ENCODE measurements at places on chromosomes 3 and 15.

DNA sequence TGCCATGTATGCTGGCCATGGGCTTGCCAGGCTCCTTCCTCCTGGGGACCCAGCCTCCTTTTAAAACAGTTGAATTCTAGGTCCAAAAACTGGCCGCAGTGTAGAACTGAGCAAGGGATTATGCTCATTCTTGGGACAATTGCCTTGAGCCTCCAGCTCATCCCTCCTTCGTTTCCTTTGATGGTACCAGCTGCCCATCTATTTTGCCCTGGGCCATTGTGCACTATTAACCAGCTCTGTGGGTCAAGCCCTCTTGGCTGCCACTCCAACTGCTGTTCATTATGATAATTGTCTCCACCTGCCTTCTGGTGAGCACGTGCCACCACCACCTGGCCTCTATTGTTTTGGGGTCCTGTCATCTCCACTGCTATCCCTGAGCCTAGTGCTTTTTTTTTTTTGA, 75.8 kb upstream of the SYN2 start:
- DNase-seq: no peak

GRCh38 chr3:98705694-98706093, 57.4 kb upstream of the ST3GAL6 start:
- no peak for DNase-seq

DNA sequence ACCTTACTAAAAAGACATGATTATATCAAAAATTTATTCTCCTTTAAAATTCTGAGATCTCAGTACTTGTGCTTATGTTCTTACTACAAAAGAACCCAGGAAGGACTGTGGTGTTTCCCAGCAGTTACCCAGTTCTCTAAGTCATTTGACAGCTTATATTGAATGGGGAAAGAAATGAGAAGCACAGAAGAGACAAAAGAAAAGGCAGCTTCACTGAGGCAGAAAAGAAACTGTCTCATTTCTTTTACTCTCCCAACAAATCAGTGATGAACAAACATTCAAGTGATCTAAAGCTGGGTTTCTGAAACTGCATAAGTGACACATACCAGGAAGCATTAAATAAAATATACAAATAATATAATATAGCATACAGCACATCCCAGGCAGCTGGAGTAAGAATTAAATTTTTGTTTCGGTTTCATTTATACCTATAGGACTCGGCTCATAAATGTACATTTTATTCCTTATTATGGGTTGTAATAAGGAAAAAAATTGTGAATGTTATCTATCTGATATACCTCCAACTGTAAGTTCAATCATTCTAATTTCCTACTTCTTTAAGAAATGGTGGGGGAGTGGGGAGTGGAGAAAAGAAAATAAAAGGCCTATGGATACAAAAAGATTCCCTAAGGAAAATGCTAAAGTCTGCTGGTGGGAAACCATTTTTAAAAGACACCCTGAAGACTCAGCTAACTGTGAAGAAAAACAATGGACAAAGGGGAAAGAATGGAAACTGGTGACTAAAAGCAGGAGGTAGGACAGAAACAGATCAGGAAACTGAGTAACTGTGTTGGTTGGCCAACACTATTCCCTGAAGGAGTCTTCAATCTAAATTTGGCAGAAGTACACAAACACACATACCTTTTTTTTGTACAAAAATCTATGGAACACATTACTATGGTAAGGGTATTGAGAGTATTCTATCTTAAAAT, 156.8 kb downstream of the TBC1D5 start:
- no peak for DNase-seq

DNA sequence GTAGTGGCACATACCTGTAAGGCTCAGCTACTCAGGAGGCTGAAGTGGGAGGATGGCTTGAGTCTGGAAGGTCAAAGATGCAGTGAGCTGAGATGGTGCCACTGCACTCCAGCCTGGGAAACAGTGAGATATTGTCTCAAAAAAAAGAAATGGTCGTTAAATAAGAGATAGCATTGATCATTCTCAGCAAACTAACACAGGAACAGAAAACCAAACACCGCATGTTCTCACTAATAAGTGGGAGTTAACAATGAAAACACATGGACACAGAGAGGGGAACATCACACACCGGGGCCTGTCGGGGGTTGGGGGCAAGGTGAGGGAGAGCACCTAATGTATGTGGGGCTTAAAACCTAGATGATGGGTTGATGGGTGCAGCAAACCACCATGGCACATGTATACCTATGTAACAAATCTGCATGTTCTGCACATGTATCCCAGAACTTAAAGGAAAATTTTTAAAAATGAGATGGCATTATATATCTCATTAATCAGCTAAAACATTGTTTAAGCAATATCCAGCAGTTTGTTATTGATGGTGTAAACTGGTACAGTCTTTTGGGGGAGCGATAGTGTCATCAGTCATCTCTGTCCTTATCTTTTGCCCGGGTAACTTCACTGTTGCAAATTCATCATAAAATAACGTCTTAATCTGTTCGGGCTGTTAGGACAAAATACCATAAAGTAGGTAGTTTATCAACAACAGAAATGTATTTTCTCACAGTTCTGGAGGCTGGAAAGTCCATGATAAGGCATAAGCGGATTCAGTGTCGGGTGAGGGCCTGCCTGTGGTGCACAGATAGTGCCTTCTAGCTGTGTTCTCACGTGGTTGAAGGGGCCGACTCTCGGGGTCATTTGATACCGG, 1.7 kb upstream of the MAN2A2 start:
- no peak for DNase-seq

GRCh38 chr3:143628971-143629370, 219.3 kb downstream of the SLC9A9 start:
- DNase-seq: no peak

DNA sequence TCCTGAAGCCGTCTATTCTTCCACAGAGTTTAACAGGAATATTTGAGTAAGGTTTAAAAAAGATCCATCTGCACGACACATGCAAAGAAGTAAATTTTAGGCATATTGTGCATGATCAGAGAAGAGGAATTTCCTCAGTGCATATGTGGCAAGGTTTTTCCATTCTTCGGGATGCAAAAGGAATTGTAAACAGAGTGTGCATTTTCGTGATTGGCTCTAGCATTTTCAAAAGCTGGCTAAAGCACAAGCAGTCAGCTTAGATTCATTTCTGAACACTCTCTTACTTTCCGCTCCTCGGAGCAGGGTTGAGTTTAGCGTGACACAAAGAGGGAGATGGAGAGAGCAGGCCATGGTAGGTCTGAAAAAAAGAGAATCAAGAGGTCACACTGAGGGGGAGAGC, 128.2 kb downstream of the ADAMTS9 start:
- DNase-seq: no peak

DNA sequence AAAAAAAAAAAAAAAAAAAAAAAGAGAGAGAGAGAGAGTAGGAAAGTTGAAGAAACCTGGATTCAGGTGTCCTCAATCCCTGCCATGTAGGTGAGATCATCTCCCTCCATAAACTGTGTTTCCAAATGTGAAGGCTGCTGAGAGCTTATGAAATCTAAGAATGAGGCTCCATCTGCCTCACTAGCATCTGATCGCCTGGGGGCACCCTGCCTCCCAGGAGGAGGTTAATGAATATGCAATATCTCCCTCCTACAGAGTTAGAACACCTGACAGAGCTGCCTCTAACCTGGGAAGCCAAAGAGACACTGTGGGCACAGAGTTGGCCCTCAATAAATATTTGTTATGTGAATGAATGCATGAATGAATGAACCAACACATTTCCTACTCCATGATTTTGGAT, 23.8 kb upstream of the ZNF148 start:
- no peak for DNase-seq

DNA sequence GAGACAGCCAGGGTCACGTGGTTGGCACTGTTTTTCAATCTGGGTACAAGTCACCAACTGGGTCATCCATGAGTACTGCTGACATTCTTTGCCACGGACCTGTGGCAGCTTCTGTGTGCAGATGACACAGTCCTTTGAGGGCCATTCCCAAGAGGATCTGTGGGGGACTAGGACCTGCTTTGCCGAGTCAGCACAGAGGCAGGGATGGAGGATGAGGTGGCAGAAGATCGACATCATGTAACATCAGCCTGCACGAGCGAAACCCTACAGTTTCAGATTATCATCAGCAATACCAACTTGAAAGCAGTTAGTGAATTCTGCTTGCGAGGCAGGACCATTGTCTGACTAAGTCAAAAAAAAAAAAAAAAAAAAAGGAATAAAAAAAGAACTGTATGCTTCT, 227.7 kb downstream of the FOXP1 start:
- DNase-seq: no peak

DNA sequence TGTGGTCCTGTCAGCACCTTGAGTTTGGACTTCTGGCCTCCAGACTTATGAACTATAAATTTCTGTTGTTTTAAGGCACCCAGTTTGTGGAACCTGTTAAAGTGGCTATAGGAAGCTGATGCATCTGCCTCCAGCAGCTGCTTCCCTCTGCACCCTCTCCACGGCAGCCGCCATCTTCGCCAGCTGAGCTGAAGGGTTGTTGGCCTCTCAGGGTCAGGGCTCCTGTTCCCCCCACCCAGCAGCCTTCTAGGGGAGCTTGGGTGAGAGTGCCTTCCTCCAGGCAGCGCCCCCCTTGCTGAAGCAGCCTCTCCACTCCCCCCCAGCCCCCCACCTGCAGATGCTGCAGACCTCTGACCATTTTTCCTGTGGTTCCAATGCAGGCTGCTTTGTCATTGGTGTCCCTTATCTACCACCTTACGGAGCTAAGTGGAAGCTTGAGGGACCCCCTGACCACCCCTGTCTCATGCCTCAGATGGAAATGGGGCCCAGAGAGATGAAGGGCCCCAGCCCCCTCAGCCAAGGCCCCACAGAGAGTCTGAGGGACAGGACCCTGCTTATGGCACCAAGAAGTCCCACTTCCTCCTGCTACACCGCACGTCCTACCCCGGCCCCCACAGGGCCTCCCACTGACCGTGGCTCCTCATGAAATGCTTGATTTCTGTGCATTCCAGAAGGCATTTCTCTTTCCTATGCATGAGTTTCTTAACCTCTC, 61.4 kb upstream of the TLE3 start:
- DNase-seq: no peak

DNA sequence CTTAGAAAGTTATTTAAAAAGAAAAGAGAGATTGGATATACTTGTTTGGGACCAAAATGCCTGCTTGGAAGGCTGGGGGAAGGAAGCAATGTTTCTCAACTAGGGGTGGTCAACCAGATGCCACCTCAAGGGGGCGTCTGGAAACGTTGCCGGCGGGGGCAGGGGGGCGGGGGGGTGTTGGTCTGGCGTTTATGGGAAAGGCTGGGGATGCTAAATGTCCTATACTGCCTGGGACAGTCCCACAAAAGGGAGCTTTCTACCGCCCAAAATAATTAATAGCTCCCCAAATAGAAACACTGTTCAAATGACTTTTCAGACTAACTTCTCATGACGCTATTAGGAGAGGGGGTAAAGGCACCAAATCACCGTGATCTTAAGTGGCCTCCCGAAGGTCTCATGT, 2.2 kb downstream of the POLG start:
- DNase-seq: no peak

- DNase-seq: no peak
These were observed 99.7 kb upstream of the DAZL start for GRCh38 chr3:16704941-16705340.

GRCh38 chr15:68158046-68158628, 47.0 kb downstream of the CALML4 start:
- DNase-seq: no peak

DNA sequence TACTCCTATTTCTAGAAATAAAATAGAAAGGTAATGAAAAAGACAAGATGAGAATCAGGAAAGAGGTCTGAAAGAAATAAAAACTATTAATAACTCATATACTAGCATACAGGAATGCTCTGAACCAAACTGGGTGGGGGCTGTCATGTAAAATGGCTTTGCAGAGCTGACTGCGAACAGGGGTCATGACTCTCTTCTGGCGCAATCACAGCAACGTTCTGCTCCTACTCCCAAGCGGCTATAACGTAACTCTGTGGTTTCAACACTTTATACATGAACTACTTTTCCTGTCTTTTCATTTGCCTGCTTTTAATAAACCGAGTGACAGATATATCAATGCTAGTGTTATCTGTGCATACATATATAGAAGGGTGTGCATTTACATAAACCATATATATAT, 116.7 kb downstream of the DLG1 start:
- no peak for DNase-seq

GRCh38 chr3:15633159-15633558, 31.6 kb downstream of the BTD start:
- DNase-seq: no peak

DNA sequence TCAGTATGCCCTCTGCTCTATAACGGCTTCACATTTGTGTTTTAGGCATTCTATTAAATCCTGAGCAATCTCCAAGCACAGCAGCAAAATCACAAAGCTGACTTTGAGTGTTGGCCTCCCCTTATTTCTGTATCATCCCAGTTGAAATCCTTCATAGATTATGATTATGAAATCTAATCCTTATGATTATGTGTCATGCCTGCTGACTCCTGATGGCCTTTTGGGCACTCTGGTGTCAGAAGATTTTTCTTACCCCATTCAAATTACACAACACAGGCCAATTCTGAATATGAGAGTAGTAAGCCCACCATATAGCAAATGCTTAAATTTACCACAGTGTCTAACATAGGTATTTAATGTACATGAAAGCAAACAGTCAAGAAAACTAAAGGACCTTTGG, 34.3 kb downstream of the CDV3 start:
- DNase-seq: no peak

DNA sequence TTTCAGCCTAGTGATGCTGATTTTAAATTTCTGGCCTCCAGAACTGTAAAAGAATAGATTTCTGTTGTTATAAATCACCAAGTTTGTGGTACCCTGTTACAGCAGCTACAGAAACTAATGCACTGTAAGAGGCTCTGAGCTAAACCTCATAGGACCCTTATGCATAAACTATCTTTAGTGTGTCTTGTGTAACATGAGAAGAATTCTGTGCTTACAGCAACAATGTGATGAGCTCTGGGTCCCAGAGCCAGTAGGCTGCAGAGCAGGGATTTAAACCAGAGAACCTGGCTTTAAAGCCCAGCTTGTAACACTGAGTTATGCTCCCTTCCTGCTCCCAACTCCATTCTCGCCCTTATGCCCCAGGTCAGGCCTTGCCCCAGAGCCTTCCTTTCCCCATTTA, 113.1 kb downstream of the THSD4 start:
- no peak for DNase-seq

GRCh38 chr3:4052706-4053105, 250.5 kb upstream of the SETMAR start:
- DNase-seq: no peak

- no peak for DNase-seq
These were observed 1233.9 kb upstream of the ALCAM start for GRCh38 chr3:104132566-104133403.

DNA sequence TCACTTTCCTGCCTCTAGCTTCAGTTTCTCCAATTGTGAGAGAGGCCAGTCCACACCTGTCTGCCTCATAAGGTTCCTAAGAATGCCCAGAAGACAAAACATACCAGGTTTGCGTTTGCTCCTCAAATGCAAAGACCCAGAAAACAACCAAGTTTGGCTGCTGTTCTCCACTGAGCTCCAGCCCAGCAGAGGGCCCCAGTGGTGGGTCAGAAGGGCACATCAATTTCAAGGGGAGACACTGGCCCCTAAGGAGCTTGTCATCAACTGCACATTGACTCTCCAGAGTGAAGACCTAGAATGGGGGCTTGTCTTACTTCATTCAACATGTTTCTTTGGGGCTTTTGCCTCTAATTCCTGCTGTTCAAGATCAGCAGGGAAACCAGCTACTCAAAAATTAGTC, 127.9 kb upstream of the SLC6A11 start:
- no peak for DNase-seq

Measured in NCI-H510A (cell line).